ENCODE measurements at places on chromosomes 12 and 14.

DNA sequence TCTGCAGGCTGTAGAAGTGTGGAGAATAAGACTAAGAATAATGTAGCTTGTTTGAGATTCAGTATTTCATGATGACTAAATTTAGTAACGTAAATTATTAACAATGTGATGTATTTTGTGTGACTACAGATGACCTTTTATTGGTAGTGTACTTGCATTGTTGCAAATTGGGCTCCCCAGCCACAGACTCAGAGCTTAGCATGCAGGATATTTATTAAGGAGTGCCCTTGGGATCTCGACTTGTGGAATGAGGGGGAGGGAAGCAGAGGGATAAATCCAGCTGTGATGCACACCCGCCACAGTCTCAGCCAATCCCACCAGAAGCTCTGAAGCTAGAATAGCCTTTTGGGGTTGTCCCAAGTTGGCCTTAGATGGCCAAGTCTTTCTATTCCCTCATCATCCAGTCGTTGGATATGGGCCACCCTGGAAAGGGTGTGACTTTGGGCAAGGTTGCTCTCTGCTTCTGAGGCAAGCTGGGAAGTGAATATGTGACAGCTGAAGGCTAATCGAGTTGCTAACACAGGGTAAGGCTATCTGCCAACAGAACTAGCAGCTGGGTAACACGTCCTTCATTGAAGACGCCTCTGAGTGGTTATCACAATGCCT lies 42.1 kb upstream of the USP44 start:
- DNase-seq, result no peak

- DNase-seq, result no peak
Observed at GRCh38 chr14:73567358-73567757, 1.7 kb upstream of the ACOT2 start.

DNA sequence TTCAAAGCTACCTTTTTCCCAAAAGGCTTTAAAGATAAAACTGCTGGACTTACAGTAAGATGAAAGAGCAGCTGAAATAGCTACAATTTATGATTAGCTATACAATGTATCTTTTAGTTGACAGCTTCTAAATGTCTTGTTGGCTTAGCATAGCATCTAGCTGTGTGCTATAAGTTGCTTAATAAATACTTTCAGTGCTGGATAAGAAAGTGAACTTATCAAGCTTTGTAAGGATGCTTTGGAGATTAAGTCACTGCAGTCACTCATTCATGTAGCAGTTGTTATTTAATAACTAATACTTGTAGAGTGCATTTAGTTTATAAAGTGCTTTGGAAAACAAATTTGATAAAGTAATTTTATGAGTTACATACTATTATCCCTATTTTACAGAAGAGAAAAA lies 14.6 kb downstream of the CFAP54 start:
- DNase-seq, result no peak

GRCh38 chr12:131617596-131618302 lies 93.1 kb upstream of the SFSWAP start:
- DNase-seq, result no peak

DNA sequence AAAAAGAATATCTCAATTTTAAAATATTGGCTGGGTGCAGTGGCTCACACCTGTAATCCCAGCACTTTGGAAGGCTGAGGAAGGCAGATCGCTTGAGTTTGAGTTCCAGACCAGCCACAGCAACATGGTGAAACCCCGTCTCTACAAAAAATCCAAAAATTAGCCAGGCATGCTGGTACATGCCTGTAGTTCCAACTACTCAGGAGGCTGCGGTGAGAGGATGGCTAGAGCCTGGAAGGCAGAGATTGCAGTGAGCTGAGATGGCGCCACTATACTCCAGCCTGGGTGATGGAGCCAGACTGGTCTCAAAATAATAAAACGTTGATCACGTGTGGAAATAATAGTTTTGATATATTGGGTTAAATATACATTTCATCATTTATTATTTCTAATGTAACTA lies 5.7 kb downstream of the MTRFR start:
- no peak for DNase-seq

GRCh38 chr12:21294176-21294575 lies 40.5 kb downstream of the SLCO1A2 start:
- DNase-seq, result no peak

- DNase-seq, result peak; percentile 76
Observed at GRCh38 chr12:32455607-32456071, 56.3 kb downstream of the FGD4 start.

GRCh38 chr14:79729731-79730130 lies 481.6 kb downstream of the DIO2 start:
- no peak for DNase-seq

GRCh38 chr14:75661499-75661814 lies 411 bp downstream of the TTLL5 start:
- DNase-seq, result no peak

Measured in hematopoietic multipotent progenitor cell treated with erythropoietin and hydrocortisone succinate and interleukin-3 and kit ligand, for 8 days (in vitro differentiated cells).